ENCODE measurements at places on chromosomes 2 and 18. TPM values are rescaled to one million over a fixed set of nuclear protein-coding genes. Genes with fewer than 3 reads are reported as not detected.

The SS18 gene
- total RNA-seq, result 70.8 TPM

The MAL gene
- total RNA-seq, result 1.9 TPM

DNA sequence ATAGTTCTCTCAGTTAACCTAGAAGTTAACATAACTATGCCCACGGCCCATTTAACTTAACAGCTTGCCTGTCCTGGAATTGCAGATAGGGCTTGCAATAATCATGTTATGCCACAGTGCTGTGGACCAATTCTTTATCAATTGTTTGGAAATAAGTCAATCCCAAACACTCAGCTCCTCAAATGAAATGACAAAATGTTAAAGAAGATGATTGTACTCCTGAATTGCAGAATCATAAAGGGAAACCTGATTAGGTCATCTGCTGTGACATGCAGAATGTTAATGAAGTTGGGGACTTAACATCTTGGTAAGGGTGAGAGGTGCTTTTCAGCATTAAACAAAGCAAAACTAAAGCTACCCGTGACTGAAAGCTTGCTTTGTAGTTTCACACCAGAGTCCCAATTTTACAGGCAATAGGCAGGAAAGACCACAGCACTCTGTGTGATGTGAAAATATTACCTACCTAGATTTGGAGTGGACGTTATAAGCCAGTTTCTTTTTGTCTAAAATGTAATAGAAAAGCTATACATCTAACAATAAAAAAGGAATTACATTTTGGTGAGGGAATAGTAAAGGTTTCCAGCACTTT is 364.0 kb downstream of the GPD2 start:
- H3K27ac ChIP-seq, result no peak overlapping the region
- no peak for DNase-seq
- H3K27me3 ChIP-seq, result peaks cover 2% of the 10 kb centered on the region
- peak overlapping the region; percentile 26 for H3K4me3 ChIP-seq
- H3K36me3 ChIP-seq, result no peaks in the 10 kb centered on the region

DNA sequence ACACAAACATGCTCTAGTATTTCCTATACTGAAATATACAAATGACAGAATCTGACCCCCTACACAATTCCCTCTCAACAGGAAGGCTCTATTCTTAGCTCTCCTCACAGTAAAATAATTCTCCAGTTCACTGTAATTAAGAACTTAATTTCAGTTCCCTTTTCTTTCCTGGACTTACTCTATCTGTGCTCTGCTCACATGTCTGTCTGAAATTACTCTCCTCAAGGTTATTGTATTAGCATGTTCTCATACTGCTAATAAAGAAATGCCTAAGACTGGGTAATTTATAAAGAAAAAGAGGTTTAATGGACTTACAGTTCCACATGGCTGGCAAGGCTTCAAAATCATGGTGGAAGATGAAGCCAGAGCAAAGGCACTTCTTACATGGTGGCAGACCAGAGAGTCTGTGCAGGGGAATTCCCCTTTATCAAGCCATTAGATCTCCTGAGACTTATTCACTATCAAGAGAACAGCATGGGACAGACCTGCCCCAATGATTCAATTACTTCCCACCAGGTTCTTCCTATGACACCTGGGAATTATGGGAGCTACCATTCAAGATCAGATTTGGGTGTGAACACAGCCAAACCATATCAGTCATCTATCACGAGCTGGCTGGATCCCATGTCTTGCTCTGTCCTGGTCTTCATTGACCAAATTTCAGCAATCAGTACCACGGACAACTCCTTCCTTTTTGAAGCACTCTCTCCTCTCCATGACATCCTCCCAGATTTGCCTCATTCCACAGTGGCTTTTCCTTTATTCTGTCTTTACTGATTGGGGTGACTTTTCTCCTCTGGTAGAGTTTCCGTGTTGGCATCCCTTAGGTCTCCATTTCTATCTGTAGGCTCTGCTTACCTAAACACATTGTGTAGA is 110.9 kb downstream of the GALR1 start:
- no peaks in the 10 kb centered on the region for H3K27me3 ChIP-seq
- H3K36me3 ChIP-seq, result no peaks in the 10 kb centered on the region
- H3K4me1 ChIP-seq, result no peaks in the 10 kb centered on the region
- DNase-seq, result no peak

- H3K36me3 ChIP-seq, result no peaks in the 10 kb centered on the region
- no peak overlapping the region for H3K27ac ChIP-seq
- no peak for DNase-seq
- H3K4me3 ChIP-seq, result no peak overlapping the region
- H3K27me3 ChIP-seq, result no peaks in the 10 kb centered on the region
These were observed 23.0 kb downstream of the CYTIP start for GRCh38 chr2:157420771-157421323.

All from aorta (tissue), 5 donors.